ENCODE measurements at places on chromosomes 5 and 9. TPM values are rescaled to one million over a fixed set of nuclear protein-coding genes. Genes with fewer than 3 reads are reported as not detected.

GRCh38 chr9:129031514-129031913 lies 3.4 kb upstream of the SH3GLB2 start:
- peaks cover 14% of the 10 kb centered on the region for H3K4me1 ChIP-seq
- no peak for DNase-seq
- no peak overlapping the region for H3K27ac ChIP-seq
- no peaks in the 10 kb centered on the region for H3K27me3 ChIP-seq
- no peaks in the 10 kb centered on the region for H3K36me3 ChIP-seq

Gene ITK
- total RNA-seq, result 324 TPM

Gene PCDH1
- total RNA-seq, result not detected

Gene C9orf153
- total RNA-seq, result 0.34 TPM

Gene GABRA1
- total RNA-seq, result not detected

DNA sequence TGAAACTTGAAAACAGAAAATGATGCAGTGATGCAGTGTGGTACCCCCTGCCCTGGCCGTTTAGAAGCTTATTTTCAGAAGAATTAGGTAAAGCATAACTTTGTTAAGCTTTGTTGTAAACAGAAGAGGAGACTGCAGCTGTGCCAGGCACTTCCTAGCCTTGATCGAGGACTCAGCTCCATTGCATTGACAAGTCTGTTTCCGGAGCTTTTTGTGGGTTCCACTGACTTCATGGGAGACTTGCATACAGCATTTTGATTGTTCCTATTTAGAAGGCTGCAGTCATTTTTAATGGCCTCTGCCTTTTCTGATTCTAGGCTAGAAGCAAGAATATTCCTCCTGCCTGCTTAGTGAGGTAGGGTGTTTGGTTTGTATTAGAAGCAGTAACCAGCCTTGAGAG lies 12.3 kb downstream of the MVB12B start:
- peaks cover 13% of the 10 kb centered on the region for H3K4me1 ChIP-seq
- no peak for DNase-seq
- no peak overlapping the region for H3K4me3 ChIP-seq
- peaks cover 20% of the 10 kb centered on the region for H3K36me3 ChIP-seq
